Common myeloid progenitor, CD34-positive (primary cell): ENCODE measurements at places on chromosomes 3 and 15.

GRCh38 chr3:98542623-98543022 is 10.8 kb downstream of the GPR15 start:
- no peak for DNase-seq

DNA sequence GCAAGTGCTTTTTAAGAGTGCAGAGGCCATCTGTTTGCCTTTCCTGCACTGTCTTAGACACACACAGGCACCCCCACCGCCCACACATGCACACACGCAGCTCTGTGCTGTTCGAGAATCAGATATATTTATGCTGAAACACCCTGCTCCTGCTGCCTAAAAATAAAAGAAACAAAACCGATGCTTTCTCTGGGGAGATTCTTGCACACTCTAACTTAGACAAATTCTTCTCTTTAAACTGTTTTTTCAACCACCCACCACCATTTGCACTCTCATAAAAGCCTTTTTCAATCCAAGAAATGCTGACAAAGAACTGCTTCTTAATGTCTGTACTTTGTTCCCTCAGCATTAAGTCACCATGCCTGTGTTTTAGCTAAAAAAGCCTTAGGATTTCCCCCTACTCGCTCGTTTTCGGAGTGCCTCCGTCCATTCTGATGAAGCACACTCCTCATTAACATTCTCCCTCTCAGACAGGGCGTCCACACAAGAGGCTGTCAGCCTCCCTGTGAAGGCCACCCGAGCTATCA is 26.2 kb downstream of the SLC12A8 start:
- no peak for DNase-seq

GRCh38 chr3:66493458-66494099 is 7.2 kb downstream of the LRIG1 start:
- no peak for DNase-seq

DNA sequence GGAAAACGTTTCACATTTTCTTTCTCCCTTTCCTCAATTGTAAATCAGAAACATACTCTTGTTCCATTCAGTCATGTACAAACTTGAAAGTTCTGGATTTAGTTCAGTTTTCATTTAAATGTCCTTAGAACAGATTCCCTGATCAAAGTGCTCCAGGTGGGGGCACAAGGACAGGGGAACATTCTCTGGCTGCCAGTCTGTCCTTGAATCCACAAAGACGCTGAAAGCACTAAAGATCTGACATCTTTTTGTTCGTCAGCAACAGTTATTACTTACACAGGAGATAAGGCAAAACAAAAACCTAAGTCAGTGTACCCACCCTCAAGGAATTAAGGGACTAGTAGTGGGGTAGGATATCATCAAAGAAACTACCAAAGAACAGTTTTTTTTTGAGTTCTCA is 139.2 kb downstream of the GHSR start:
- DNase-seq = no peak

DNA sequence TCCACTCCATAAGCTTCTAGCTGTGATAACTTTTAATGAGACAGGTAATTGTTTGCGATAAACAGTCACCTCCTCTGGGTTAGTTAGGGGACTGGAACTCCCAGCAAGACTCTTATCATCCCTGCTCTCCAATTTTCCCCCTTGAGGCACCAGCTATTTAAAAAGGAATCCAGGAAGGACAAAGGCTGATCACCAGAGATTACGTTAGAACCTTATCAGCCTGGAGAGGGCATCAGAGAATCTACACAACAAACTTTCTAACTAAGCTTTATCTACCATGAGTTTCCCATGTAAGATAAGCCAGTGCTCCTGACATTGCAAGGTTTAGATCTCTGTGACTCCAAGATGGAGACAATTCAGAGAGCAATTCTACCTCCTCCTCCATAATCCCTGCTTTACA is 31.3 kb downstream of the GPR176 start:
- no peak for DNase-seq

- DNase-seq = no peak
Observed at GRCh38 chr3:133540896-133541674, 32.4 kb upstream of the CDV3 start.

GRCh38 chr3:16484984-16485383 is 28.5 kb downstream of the RFTN1 start:
- no peak for DNase-seq

GRCh38 chr3:158863247-158863646 is 61.4 kb downstream of the MFSD1 start:
- DNase-seq = no peak

- DNase-seq = no peak
Observed at GRCh38 chr3:182214416-182214815, 502.7 kb downstream of the SOX2 start.

- no peak for DNase-seq
Observed at GRCh38 chr15:89490081-89490813, 6.1 kb downstream of the RHCG start.
